ENCODE measurements at places on chromosomes 4 and X. TPM values are rescaled to one million over a fixed set of nuclear protein-coding genes. Genes with fewer than 3 reads are reported as not detected.
A peak's percentile ranks its signal among the peaks of the same experiment; 100 is the strongest.

PPBP gene
- not detected for total RNA-seq

ARSD gene
- 52.1 TPM for total RNA-seq

KCNIP4 gene
- total RNA-seq = not detected

GPR143 gene
- total RNA-seq = 2.4 TPM

ELMOD2 gene
- 35.0 TPM for total RNA-seq

ZFP42 gene
- not detected for total RNA-seq

DNA sequence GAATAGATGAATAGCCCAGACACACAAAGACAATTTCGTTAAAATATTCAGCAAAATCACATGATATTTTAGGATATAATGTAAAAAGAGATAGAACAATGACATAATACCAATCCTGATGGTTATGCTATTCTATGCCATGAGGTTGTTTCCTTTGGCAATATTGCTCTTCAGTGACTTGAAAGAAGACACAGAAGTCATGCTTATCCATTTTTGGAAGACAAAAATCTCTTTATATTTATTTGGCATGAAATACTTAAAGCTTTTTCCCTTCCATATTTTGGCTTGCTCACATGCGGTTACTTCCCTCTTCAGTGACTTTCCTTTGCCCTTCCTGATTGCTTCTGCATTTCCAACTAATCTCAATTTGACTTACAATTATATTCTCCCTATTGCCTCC, 314.8 kb downstream of the IQCM start:
- DNase-seq = no peak
- H3K36me3 ChIP-seq = no peaks in the 10 kb centered on the region
- no peaks in the 10 kb centered on the region for H3K27me3 ChIP-seq
- no peaks in the 10 kb centered on the region for H3K4me1 ChIP-seq
- H3K4me3 ChIP-seq = no peak overlapping the region

DNA sequence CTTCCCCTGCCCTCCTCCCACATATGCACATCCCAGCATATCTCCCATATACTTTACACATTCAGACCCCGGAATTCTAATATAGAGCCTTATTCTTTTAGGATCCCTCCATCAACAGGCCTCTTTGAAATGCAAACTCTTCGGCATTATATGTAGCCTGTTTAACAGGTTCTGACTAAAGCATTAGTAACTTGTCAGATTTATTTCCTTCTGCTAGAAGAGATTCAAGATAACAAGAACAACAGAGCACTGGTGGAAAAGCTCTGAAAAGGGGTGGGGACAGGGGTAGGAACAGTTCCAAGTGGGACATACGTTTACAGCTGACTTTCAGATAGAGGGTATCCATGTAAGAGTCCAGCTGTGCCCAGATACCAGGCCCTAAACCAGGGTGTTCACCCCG, 31.7 kb upstream of the PRPS1 start:
- no peaks in the 10 kb centered on the region for H3K36me3 ChIP-seq
- no peak overlapping the region for H3K27ac ChIP-seq
- H3K4me1 ChIP-seq = no peaks in the 10 kb centered on the region
- H3K4me3 ChIP-seq = no peak overlapping the region

- H3K4me3 ChIP-seq = no peak overlapping the region
- no peaks in the 10 kb centered on the region for H3K4me1 ChIP-seq
- no peak for DNase-seq
- H3K27ac ChIP-seq = no peak overlapping the region
These were observed 257.6 kb upstream of the CXXC4 start for GRCh38 chr4:104752337-104752736.

DNA sequence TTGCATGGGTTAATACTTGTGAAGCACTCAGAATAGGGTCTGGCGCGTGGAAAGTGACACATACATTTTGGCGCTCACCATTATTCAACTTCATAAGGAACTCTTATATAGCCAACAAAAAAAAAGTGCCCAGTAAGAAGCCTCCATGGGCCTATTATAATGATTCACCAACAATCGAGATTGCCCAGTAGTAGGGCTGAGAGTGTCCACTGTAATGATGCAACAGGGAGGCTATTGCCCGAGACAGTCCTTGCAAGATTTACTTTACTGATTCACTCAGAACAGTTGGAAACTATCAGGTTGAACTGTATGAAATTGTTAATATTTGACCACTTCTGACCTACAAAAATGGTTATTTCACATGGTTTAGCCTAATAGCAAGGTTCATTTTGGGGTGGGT, 86.0 kb downstream of the PJA1 start:
- H3K27ac ChIP-seq = no peak overlapping the region
- no peak overlapping the region for H3K4me3 ChIP-seq
- DNase-seq = no peak
- no peaks in the 10 kb centered on the region for H3K4me1 ChIP-seq
- H3K36me3 ChIP-seq = no peaks in the 10 kb centered on the region

DNA sequence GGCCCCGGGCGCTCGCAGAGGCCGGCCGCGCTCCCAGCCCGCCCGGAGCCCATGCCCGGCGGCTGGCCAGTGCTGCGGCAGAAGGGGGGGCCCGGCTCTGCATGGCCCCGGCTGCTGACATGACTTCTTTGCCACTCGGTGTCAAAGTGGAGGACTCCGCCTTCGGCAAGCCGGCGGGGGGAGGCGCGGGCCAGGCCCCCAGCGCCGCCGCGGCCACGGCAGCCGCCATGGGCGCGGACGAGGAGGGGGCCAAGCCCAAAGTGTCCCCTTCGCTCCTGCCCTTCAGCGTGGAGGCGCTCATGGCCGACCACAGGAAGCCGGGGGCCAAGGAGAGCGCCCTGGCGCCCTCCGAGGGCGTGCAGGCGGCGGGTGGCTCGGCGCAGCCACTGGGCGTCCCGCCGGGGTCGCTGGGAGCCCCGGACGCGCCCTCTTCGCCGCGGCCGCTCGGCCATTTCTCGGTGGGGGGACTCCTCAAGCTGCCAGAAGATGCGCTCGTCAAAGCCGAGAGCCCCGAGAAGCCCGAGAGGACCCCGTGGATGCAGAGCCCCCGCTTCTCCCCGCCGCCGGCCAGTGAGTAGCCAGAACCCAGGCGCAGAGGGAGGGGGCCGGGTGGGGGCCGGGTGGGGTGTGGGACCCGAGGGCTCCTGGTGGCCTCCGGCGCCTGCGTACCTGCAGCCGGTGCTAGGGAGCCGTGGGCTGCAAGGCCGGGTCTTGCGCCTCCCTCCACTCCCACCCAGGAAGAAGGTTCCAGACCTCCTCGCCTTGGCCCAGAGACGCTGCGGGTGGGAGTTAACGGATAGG, 534 bp downstream of the MSX1 start:
- peaks cover 45% of the 10 kb centered on the region for H3K27me3 ChIP-seq
- peak overlapping the region; percentile 22 for H3K27ac ChIP-seq
- no peaks in the 10 kb centered on the region for H3K36me3 ChIP-seq

DNA sequence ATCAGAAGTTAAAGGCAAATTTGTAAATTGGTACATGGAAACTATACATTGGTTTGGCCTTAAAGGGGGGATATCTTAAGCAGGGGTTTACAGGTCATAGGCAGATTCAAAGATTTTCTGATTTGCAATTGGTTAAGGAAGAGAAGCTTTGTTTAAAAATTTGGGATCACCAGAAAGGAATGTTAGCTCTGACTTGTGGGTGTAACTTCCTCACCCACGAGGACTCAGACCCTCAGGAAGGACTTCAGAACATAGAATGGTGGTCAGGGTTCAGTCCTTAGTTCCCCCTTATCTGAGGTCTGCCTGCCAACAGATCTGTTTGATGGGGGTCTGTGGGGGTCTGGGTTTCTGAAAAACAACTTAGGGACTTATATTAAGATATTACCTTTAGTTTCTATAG, 427.4 kb upstream of the DIPK2B start:
- DNase-seq = no peak
- no peaks in the 10 kb centered on the region for H3K4me1 ChIP-seq
- H3K36me3 ChIP-seq = no peaks in the 10 kb centered on the region
- no peak overlapping the region for H3K4me3 ChIP-seq
- H3K27ac ChIP-seq = no peak overlapping the region

- no peak for DNase-seq
- H3K36me3 ChIP-seq = no peaks in the 10 kb centered on the region
- H3K4me3 ChIP-seq = no peak overlapping the region
- H3K4me1 ChIP-seq = no peaks in the 10 kb centered on the region
These were observed 147.7 kb upstream of the GYPA start for GRCh38 chr4:144288011-144288903.

- H3K4me3 ChIP-seq = no peak overlapping the region
- no peaks in the 10 kb centered on the region for H3K36me3 ChIP-seq
- no peaks in the 10 kb centered on the region for H3K4me1 ChIP-seq
These were observed 124.4 kb upstream of the PUDP start for GRCh38 chrX:7272346-7272745.

DNA sequence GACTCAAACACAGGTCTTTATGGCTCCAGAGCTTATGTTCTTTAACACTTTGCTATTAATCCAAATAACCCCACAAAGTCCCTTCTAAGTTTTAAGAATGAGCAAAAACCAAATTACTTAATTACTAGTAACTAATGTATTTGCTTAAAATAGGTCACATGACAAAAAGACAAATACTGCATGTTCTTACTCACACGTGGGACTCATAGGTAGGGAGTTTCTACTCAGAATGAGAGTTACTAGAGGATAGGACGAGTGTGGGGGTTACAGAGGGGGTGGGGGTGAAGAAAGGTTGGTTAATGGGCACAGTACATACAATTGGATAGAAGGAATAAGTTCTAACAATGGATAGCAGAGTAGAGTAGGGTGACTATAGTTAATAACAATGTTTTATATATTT, 5.8 kb downstream of the RPS6KA3 start:
- H3K27me3 ChIP-seq = no peaks in the 10 kb centered on the region
- H3K4me3 ChIP-seq = no peak overlapping the region
- DNase-seq = no peak
- H3K36me3 ChIP-seq = no peaks in the 10 kb centered on the region
- no peak overlapping the region for H3K27ac ChIP-seq

GRCh38 chr4:177391287-177391686, 51.0 kb downstream of the AGA start:
- no peak for DNase-seq
- no peaks in the 10 kb centered on the region for H3K4me1 ChIP-seq
- H3K4me3 ChIP-seq = no peak overlapping the region
- H3K27ac ChIP-seq = no peak overlapping the region
- no peaks in the 10 kb centered on the region for H3K27me3 ChIP-seq

GRCh38 chr4:144787365-144788258, 141.7 kb downstream of the HHIP start:
- no peak overlapping the region for H3K4me3 ChIP-seq
- no peak overlapping the region for H3K27ac ChIP-seq
- H3K36me3 ChIP-seq = no peaks in the 10 kb centered on the region
- DNase-seq = no peak

DNA sequence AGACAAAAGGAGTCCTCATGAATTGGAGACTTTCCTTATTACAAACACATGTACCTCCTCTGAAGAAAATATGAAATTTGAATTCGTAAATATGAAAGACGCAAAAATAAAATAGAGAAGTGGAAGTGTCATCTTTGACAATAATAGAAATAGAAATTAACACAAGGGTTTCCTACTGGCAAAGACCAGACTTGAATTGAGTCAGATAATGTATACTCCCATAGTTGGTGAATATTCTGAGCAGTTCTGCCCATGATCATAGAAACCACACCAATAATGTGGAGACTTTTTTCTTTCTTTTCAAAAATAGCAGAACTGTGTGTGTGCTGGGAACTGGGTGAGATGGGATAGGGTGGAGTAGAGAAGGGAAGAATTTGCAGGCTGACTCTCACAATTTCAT, 277.7 kb upstream of the TET2 start:
- no peaks in the 10 kb centered on the region for H3K4me1 ChIP-seq
- H3K36me3 ChIP-seq = no peaks in the 10 kb centered on the region
- no peak overlapping the region for H3K27ac ChIP-seq

- no peaks in the 10 kb centered on the region for H3K27me3 ChIP-seq
- H3K27ac ChIP-seq = no peak overlapping the region
- no peak for DNase-seq
These were observed 954.3 kb downstream of the PCDH7 start for GRCh38 chr4:31674313-31674947.

DNA sequence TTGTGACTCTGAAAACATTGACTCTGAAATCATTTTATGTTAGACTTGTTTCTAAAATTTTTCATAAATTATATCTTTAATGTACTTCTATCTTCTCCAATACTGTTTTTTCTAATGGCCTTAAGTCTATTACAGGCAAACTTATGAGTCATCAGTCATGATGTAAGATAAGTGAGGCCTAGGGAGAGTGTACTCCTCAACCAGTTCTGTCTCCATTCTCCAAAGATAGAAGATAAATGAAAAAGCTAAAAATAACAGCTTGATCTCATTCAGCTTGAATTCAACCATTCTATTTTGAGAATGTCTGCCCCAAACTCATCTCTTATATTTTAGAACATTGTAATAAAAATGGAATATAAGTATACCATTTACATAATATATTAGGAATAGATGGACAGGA, 34.5 kb downstream of the STBD1 start:
- no peaks in the 10 kb centered on the region for H3K36me3 ChIP-seq
- no peak overlapping the region for H3K4me3 ChIP-seq
- H3K27me3 ChIP-seq = no peaks in the 10 kb centered on the region
- no peak for DNase-seq
- H3K27ac ChIP-seq = no peak overlapping the region

DNA sequence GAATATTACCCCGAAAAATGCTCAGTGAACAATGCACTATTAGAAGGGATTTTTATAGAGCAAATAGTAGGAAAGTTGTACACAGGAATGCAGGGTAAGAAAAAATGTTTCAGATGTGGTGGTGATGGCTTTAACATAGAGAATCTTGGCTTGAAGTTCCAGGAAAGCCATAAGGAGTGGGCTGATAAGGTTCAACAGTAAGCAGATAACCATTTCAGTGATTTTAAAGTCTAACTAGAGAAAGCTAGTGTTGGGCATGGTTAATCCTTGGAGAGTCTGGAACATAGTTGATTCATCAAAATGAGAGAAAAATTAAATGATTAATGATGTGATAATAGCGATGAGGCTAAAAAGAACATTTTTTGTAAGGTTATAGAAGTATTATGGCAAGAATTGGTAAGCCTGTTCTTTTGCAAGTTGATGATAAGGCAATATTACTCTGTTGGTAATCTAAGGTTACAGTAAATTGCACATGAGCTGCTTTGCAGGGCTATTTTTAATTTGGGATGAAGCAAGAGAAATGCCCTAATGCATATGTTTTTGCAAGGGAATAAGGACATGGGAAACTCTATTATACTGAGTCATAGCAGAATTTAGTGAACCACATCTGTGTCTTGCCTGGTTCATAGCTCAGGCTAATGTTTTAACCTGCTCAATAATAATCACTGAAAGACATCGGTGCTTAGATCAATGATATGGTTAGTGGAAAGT, 44.3 kb downstream of the GALNTL6 start:
- H3K4me3 ChIP-seq = no peak overlapping the region
- no peak for DNase-seq
- H3K36me3 ChIP-seq = no peaks in the 10 kb centered on the region
- no peaks in the 10 kb centered on the region for H3K4me1 ChIP-seq
- no peaks in the 10 kb centered on the region for H3K27me3 ChIP-seq
- no peak overlapping the region for H3K27ac ChIP-seq

GRCh38 chr4:41507291-41507947, 30.5 kb upstream of the LIMCH1 start:
- no peaks in the 10 kb centered on the region for H3K36me3 ChIP-seq
- no peaks in the 10 kb centered on the region for H3K27me3 ChIP-seq

DNA sequence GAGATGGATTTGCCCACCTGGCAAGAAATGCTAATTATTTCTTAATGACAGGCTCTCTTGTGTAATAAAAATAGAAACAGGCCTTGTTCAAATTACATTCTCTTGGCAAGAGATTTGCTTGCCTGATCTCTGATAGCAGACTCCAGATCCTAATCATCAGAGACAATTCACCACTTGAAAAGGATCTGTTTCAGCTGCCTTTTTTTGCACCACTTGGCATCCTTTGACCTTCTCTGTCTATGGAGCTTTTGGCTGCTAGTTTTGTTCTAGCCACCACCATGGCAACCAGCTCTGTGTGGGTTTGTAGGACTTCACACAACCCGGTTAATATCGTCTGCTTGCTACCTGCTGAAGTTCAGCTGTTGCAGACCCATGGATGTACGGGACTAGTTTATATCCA, 241.1 kb upstream of the TLL1 start:
- no peaks in the 10 kb centered on the region for H3K4me1 ChIP-seq
- H3K27ac ChIP-seq = no peak overlapping the region
- no peaks in the 10 kb centered on the region for H3K36me3 ChIP-seq
- H3K27me3 ChIP-seq = no peaks in the 10 kb centered on the region
- DNase-seq = no peak

Data from prostate gland (tissue), 2 donors.